Type B pancreatic cell (in vitro differentiated cells): ENCODE measurements at places on chromosomes 13 and 19. TPM values are rescaled to one million over a fixed set of nuclear protein-coding genes. Genes with fewer than 3 reads are reported as not detected.
A peak's percentile ranks its signal among the peaks of the same experiment; 100 is the strongest.

Gene ZNF57
- 5.9 and 7.5 TPM in 2 replicates for total RNA-seq

GRCh38 chr13:43023289-43023963, at the start of gene DNAJC15:
DNAJC15 (plus strand) TSS chr13:43023586; CDS start chr13:43023627, 41 bp downstream.
- H3K36me3 ChIP-seq = peaks cover 14% of the 10 kb centered on the region
- peak; percentile 82 for DNase-seq
- H3K27ac ChIP-seq = peak within 1 kb of the TSS; percentile 95
- peaks cover 29% of the 10 kb centered on the region for H3K4me1 ChIP-seq
- H3K4me3 ChIP-seq = peak within 1 kb of the TSS; percentile 97

- DNase-seq = no peak
- peaks cover 6% of the 10 kb centered on the region for H3K27me3 ChIP-seq
- no peak overlapping the region for H3K4me3 ChIP-seq
- H3K4me1 ChIP-seq = no peaks in the 10 kb centered on the region
- no peaks in the 10 kb centered on the region for H3K36me3 ChIP-seq
Observed at GRCh38 chr13:33069365-33069764, 53.1 kb downstream of the KL start.

- no peaks in the 10 kb centered on the region for H3K36me3 ChIP-seq
- H3K27me3 ChIP-seq = no peaks in the 10 kb centered on the region
- no peak overlapping the region for H3K27ac ChIP-seq
- no peak overlapping the region for H3K4me3 ChIP-seq
Observed at GRCh38 chr13:57437587-57437986, 194.0 kb upstream of the PCDH17 start.

DNA sequence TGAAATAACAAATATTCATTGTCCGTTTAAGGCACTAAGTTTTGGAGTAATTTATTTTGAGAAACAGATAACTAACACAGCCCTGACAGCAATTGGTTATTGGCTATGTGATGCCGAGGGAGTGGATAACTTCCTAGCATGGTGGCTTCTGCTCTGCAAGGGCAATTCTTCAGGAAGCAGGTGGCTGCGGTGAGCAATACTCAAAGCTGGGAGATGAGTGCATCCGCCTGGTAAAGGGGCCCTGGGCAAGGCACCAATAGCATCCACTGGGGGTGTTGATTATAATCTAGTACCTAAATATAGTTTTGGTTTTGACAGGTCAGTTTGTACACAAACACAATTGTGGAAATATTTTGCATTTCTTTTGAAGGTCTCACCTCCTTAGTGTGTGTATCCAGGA, 41.0 kb downstream of the CCDC70 start:
- no peaks in the 10 kb centered on the region for H3K27me3 ChIP-seq
- H3K27ac ChIP-seq = no peak overlapping the region
- no peaks in the 10 kb centered on the region for H3K36me3 ChIP-seq
- no peak overlapping the region for H3K4me3 ChIP-seq
- peaks cover 12% of the 10 kb centered on the region for H3K4me1 ChIP-seq

- no peaks in the 10 kb centered on the region for H3K27me3 ChIP-seq
- no peak overlapping the region for H3K27ac ChIP-seq
- no peak for DNase-seq
- H3K4me3 ChIP-seq = no peak overlapping the region
- H3K4me1 ChIP-seq = no peaks in the 10 kb centered on the region
Observed at GRCh38 chr19:57263244-57263741, 17.0 kb upstream of the ZNF460 start.

Gene RDH8
- total RNA-seq = not detected in 2 replicates

Gene PSG2
- not detected in 2 replicates for total RNA-seq

Gene GSX1
- not detected in 2 replicates for total RNA-seq

GRCh38 chr19:33430674-33431277, 57.3 kb downstream of the CEBPG start:
- H3K4me1 ChIP-seq = peaks cover 6% of the 10 kb centered on the region
- H3K4me3 ChIP-seq = peak overlapping the region; percentile 37
- H3K27me3 ChIP-seq = peaks cover 8% of the 10 kb centered on the region
- H3K27ac ChIP-seq = peak overlapping the region; percentile 38

GRCh38 chr19:45815481-45816216, 541 bp upstream of the RSPH6A start:
- no peaks in the 10 kb centered on the region for H3K27me3 ChIP-seq
- H3K27ac ChIP-seq = no peak overlapping the region
- peak overlapping the region; percentile 89 for H3K4me3 ChIP-seq
- no peaks in the 10 kb centered on the region for H3K4me1 ChIP-seq

- H3K4me3 ChIP-seq = peak overlapping the region; percentile 95
- peak overlapping the region; percentile 96 for H3K27ac ChIP-seq
- peaks cover 4% of the 10 kb centered on the region for H3K36me3 ChIP-seq
Observed at GRCh38 chr13:19864746-19865309, 1.4 kb upstream of the ZMYM5 start.

- no peak overlapping the region for H3K4me3 ChIP-seq
- no peaks in the 10 kb centered on the region for H3K27me3 ChIP-seq
- H3K36me3 ChIP-seq = peaks cover under 1% of the 10 kb centered on the region
- peaks cover 11% of the 10 kb centered on the region for H3K4me1 ChIP-seq
- DNase-seq = no peak
- H3K27ac ChIP-seq = peak overlapping the region; percentile 51
Observed at GRCh38 chr19:5036698-5037563, 68.0 kb downstream of the KDM4B start.
